Activated T-cell treated with anti-CD3 and anti-CD28 coated beads for 24 hours (primary cell): ENCODE measurements at places on chromosomes 2 and 18.
A peak's percentile ranks its signal among the peaks of the same experiment; 100 is the strongest.

DNA sequence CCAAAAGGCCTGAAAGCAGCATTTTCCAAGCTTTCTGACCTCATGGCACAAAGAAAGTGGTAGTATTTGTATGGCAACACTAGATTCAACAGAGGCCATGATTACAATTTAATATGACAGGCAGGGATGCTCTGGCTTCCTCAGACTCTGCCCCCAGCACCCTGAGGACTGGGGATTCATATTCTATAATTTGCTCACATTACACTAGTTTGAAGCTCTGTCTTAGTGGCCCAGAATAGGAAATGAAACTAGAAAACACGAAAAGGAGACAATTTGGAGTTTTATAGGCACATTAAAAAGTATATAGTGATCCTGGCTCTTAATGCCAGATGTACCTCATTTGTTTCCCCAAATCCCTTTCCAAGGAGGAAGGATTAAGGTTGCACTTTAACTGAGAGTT lies 173.0 kb upstream of the STK17B start:
- DNase-seq = no peak

GRCh38 chr2:239903803-239904202 lies 121.3 kb downstream of the NDUFA10 start:
- DNase-seq = no peak

- no peak for DNase-seq
Measured at GRCh38 chr2:98805412-98806171, 74.7 kb upstream of the MGAT4A start.

- DNase-seq = no peak
Measured at GRCh38 chr2:46492301-46492700, 12.9 kb downstream of the TMEM247 start.

GRCh38 chr2:100664021-100664755 lies 101.4 kb downstream of the PDCL3 start:
- no peak for DNase-seq

GRCh38 chr2:62197925-62198633 lies 2.2 kb downstream of the B3GNT2 start:
- DNase-seq = no peak

DNA sequence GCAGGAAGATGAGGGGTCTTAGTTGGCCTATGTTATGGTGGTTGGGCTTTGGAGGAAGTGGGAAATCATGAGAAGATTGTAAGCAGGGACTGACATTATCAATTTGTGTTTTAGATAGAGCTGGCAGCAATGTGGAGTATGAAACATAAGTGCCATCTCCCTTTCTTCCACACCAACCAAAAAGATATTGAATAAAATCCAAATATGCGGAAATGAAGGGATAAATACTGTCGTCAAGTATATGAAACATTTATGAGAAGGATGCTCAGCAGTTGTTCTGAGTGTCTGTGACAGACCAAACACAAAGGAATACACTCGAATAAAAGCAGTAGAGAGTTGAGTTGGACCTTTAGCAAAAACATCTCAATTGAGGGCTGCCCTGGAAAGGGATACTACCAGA lies 1090.0 kb upstream of the ZEB2 start:
- DNase-seq = no peak

DNA sequence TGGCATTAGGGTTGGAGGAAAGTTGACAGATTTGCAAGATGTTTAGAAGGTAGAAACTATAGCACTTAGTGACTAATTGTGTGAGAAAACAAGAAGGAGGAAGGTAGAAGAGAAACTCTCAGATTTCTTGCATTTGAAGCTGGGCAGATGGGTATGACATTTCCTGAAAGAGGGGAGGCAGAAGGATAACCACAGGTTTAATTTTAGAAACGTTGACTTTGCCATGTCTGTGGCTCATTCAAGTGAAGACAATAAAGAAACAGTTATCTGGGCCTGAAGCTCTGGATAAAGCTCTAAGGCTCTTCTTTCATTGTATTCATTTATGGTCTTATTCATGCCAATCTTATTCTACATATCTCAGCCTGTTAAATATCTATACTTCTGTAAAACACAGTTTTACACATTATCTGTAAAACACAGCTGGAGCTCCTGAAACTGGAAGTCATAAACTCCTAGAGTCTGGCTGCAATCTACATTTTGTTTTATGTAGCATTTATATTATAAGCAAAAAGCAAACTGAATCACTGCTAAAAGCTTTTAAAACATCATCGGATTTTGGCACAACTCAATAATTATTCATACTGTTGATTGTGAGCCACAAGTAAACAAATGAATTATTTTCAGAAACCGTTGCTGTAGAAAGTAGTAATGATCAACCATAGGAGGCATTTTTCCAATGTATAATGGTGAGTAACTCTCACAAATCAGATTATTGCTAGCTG lies 138.5 kb downstream of the RIT2 start:
- DNase-seq = no peak

- DNase-seq = no peak
Measured at GRCh38 chr2:98908931-98909316, 27.1 kb downstream of the CRACDL start.

DNA sequence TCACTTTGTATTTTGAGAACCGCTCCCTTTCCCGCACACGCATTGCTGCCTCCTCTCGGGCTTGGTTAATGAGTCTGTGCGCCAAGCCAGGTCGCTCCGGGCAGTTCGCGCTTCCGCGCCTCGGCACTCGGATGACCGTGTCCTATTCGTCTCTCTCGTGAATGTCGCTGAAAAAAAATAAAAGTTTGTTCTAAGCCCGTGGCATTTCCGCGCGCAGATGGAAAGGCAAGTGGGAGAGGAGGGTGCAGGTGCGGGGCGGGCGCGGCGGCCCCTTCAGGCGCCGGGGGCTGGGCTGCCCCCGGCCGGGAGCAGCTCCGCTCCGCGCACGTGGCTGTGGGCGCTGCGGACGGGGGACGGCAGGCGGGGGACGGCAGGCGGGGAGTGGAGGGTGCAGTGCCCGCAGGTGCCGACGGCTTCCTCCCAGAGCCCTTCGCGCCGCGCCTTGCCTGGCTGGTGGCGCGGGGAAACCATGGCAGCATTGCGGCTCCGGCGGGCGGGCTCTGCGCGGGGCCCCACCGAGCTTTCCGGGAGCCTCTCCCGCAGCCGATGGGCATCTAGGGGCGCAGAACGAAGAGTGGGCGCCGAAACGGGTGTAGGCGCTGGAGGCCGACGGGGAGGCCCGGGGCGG lies 159.6 kb upstream of the SIX2 start:
- DNase-seq = no peak

DNA sequence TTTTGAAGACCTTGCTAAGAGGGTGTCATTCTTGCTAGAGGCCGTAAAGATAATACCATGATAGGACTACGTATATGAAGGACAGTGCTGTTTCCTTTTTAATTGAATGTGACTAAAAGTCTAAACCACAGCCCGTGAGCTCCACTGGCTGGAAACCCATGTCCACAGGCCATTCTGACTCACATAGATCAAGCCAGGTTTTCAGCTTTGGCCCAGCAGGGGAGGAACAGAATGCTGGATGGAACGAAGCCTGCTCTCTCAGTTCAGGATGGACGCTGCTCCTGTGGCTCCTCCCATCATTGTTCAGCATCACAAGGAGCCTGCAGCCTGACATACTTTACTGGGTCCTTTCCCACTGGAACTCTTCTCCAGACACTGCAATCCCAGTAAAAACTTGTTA lies 47.6 kb downstream of the ALPK2 start:
- DNase-seq = no peak

DNA sequence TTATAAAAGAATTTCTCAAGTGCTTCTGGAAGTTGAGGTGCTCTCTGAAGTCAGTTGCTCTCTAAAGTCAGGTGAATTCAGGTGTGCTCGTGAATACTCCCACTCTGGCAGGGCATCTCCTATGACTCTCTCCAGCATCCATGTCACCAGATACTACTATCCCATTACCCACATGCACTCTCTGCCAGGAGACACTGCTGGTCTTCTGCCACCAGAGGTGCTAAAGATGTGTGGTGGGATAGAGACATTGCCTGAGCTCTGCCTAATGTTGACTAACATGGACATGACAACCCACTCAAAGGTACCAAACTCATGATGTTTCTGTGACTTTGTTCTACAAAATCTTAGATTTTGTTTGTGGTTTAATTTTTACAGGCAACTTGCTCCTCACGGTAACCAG lies 106.4 kb upstream of the HNRNPA3 start:
- DNase-seq = no peak

DNA sequence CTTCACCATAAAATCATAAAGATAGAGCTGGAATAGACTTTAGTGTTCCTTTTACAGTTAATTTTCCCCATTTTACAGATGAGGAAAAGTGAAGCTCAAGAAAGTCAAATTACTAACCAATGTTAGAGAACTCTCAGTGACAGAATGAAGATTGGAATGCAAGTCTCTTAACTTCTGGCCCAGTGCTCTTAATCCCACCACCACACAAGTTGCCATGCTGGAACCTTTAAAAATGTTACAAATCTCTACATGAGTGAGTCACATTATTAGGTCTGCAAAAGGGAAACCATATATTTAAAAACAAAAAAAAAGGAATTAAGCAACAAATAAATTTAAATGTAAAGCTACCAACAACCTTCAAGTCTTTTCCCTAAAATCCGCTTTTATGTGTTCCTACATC lies 3.5 kb downstream of the NCKAP1 start:
- no peak for DNase-seq

GRCh38 chr18:78607784-78608183 lies 371.8 kb upstream of the SALL3 start:
- DNase-seq = no peak

DNA sequence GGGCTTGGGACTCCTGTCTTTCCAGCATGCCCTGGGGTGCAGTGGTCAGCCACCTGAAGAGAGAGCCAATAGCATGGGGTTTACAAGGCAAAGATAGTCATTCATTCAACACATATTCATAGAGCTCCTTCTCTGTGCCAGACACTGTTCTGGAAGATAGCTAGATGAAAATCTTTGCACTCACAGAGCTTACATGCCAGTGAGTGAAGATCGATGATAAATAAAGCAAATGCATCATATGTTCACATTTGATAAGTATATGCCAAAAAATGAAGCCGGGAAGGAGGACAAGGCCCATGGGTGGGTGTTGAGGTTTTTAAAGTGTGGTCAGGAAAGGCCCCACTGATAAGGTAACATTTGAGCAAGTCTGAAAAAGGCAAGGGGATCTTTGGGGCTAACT lies 130.8 kb upstream of the CDCA7 start:
- DNase-seq = no peak

- DNase-seq = no peak
Measured at GRCh38 chr18:34840256-34840826, 130.2 kb downstream of the DTNA start.

DNA sequence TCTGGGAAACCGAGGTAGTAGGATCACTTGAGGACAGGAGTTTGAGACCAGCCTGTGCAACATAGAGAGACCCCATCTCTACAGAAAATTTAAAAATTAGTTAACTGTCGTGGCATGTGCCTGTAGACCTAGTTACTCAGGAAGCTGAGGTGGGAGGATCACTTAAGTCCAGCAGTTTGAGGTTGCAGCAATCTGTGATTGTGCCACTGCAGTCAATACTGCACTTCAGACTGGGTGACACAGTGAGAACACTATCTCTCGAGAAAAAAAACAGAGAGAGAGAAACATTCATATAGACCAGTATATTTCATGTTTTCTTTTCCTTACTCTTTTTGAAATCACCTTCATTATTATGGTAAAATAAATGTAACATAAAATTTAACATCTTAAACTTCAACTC lies 290.7 kb upstream of the CYP26B1 start:
- DNase-seq = no peak

DNA sequence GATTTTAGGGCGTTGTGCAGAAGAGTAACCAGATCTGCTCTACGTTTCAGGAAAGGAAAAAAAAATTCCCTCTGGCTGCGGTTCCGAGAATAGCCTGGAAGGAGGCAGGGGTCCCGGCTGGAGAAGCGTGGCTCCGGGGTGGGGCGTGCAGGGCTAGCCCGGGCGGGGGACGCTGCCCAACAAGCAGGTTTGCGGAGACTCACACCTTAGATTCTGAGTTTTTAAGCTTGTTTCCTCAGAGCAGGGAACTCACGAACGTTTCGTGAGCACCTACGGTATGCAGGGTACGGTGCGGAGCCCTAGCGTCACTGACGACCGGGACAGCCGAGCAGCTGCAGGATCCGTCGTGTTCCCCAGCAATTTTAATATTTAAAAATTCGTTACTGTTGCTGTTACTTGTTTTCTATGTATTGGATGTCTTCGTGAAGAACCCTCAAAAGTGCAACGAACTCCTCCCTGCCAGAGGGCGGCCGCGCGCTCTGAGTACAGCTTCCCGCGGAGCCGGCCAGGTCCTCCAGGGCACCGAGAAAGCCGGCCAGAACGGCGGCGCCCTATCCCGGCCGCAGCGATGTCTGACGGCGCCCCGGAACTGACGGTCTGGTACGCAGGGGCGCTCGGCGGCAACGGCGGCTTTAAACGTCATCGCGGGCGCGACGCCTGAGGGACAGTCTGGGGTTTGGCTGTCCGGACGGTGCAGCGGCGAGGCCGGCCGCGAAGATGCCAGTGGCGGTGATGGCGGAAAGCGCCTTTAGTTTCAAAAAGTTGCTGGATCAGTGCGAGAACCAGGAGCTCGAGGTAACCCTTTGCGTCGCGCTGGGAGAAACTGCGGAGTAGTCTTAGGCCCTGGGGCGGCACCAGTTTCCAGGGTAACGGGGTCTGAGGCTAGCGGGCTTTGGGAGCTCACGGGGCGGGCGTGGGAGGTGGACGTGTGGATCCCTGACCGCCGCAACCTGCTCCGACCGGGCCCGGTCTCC lies at the start of gene COPS8:
COPS8 (plus strand) TSS at position 642 of the 974 bp plus-strand sequence; CDS start at position 718, 76 bp downstream.
- DNase-seq = peak; percentile 87

DNA sequence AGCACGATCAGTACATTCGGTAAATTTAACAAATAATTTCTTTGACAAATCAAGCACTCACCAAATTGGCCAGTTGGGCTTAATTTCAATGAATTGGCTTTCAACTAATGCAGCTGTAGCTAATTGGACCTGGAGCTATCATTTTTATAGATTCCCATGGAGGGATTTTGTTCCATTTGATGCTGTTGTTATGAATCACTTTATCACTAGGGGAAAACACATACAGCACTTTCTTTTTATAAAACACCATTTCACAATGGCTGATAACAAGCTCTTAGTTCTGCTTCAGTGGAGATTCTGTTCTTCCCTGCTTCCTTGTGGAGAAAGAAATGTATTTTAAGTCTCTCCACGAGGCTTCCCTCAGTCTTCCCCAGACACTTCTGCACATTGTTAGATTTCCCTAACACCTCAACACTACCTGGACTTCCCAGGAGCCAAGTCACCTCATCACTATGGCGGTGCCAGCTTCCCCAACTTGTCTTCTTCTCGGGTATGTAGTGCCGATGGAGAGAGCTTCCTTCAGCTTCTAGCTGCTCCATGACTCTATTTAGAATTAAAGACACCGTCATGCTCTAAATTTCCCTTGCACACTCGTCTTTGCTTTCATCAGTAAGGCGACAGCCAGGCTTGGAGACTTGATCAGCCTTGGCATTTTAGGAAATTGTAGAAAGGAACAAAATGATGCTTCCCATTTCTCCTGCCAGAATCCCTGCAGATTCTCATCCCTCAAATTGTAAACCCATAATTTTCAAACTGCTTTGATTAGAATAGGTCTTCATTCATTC lies 72.0 kb downstream of the INPP5D start:
- no peak for DNase-seq

GRCh38 chr18:69435000-69435399 lies 34.3 kb downstream of the DOK6 start:
- DNase-seq = no peak
